ENCODE measurements at places on chromosomes 3 and 15. TPM values are rescaled to one million over a fixed set of nuclear protein-coding genes. Genes with fewer than 3 reads are reported as not detected.

DNA sequence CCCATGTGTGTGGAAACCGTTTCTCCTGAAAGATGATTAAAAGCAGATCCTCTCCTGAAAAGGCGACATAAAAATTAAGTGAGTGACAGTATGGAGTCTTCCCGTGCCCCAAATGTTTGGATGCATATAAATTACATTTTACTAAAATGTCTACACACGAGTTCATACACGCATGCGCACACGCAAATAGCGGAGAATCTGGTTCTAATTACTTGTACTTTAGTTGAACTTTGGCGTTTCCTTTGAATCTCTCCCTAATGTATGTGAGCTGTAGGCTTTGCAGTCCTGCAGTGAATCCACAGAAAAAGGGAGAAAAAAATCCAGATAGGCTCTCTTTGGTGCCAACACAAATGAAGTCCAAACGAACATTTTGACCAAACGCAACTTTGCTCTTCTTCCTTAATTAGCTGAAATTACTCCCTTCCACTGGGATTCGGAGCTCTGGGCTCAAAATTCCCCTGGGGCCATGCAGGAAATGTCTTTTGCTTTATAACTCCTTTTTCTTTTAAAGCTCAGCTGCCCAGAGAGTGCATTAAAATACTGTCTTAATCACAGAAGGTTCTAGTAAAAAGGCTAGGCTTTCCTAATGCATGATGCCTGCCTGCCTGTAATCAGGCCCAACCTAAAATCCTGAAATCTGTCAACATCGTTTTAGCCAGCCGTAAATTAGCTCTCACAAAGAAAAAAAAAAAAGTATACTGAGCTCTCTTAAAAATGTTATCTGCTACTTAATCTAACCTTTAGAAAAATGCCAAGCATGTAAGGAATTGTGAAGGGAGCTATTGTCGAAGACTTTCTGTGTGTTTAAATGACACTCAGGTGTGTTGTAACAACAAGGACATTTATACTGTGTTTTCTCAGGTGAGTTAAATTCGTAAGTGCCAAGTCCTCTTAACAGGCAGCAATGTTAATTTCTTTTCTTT, 26.2 kb downstream of the RARB start:
- peak; percentile 30 for DNase-seq

- peak; percentile 62 for DNase-seq
Measured at GRCh38 chr3:155676252-155676981, 68.5 kb downstream of the PLCH1 start.

DNA sequence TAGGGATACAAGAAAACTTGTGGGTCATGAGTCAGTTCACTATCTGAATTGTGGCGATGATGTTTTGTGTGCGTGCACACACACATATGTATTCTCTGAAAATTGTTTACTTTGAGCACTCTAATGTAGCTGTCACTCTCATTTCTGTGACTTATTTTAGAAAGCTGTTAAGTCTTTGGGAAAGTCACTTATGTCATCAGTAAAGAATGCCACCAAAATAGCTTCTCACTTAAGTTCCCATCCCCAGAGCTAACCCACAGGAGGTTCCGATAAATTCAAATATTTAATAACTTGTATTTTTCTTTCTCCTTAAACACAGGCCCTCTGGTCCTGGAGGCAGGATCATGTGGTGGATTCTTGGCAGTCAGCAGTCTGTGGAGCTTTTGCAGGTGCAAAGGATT, 138.3 kb downstream of the LRIG1 start:
- peak; percentile 39 for DNase-seq

- peak; percentile 80 for DNase-seq
Measured at GRCh38 chr3:11720304-11720898, 76.7 kb upstream of the VGLL4 start.

GRCh38 chr3:65761446-65762234, 277.1 kb downstream of the MAGI1 start:
- DNase-seq: no peak

- no peak for DNase-seq
Measured at GRCh38 chr3:177771780-177772179, 574.5 kb upstream of the TBL1XR1 start.

DNA sequence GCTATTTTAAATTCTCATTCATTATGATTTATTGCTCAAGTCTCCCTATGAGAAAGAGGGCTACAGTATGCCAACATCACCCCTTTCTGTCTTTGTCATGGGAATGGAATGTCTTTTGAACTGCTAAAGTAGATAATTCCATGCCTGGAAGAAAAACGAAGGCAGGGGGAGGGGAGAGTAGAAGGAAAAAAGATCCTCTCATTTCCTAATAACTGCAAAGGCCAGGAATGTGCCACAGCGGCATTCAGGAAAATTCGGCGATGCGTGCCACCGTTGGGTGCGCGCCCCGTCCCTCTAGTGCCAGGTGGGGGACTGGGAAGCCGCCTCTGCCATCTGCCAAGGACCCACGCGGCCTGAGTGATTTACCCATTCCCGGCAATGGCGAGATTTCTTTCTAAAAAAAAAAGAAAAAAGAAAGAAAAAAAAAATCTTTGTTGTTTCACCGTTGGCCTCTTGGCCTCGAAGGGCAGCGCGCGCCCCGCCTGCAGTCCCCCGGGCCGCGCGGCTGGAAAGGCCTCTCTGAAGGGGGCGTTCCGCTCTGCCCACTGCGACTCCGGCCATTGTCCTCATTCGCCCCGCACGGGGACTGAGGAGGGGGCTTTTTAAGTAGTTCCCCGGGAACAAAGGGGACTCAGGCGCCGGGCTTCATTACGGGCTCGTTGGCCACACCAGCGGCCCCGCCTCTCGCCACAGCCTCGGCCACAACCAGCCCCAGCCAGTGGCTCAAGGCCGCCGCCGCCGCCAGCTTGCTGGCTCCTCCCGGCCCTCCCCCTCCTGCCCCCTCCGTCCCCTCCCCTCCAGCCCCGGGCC, 54.5 kb downstream of the CPN2 start:
- DNase-seq: peak; percentile 86

The KNG1 gene
- total RNA-seq: not detected

The CCDC71 gene
- total RNA-seq: 18.6 TPM
